Neural progenitor cell (in vitro differentiated cells): ENCODE measurements at places on chromosomes 7 and 10. TPM values are rescaled to one million over a fixed set of nuclear protein-coding genes. Genes with fewer than 3 reads are reported as not detected.

GRCh38 chr7:55432939-55433784 lies 68.0 kb downstream of the LANCL2 start:
- no peaks in the 10 kb centered on the region for H3K27me3 ChIP-seq
- H3K27ac ChIP-seq = no peak overlapping the region
- H3K4me1 ChIP-seq = no peaks in the 10 kb centered on the region
- no peak overlapping the region for H3K4me3 ChIP-seq
- DNase-seq = peak; percentile 57

DNA sequence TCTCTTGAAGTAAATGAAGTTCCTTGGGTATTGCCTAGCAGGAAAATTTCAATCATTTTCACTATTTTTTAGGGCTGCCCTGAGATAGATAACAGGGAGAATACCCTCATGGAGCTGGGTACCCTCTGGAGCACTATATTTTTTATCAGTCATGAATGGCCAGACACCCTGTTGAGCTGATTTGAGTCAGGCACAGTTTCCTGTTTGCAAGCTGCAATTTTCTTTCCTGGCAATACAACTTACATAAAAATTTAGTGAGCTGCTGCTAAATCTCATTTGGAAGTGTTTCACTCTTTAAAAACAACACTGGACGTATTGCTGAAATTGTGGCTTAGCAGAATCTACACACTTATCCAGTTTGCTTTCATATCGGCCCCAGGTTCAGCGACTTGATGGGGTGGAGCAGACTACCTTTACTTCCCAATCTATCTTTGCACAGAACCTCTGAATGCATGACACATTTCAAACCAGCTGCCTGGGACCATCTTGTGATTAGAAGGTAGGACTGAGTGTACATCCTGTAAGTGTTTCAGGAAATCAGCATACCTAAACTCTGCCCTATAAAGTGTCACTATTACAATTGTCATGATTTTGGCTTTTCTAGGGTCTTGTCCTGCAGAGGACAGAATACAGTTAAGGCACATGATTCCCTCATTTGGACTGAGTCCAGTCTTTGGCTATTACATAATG lies 125.7 kb upstream of the FAM3C start:
- H3K27me3 ChIP-seq = no peaks in the 10 kb centered on the region
- DNase-seq = no peak
- no peak overlapping the region for H3K4me3 ChIP-seq
- no peak overlapping the region for H3K27ac ChIP-seq
- H3K4me1 ChIP-seq = no peaks in the 10 kb centered on the region

The WNT8B gene
- total RNA-seq = 5.8 and 9.0 TPM in 2 replicates

The CPA4 gene
- total RNA-seq = not detected in 2 replicates

The TRIL gene
- total RNA-seq = 8.5 and 14.3 TPM in 2 replicates

- H3K27me3 ChIP-seq = no peaks in the 10 kb centered on the region
- no peaks in the 10 kb centered on the region for H3K36me3 ChIP-seq
- no peak overlapping the region for H3K27ac ChIP-seq
These were observed 136.9 kb downstream of the SLIT1 start for GRCh38 chr10:97048649-97049427.

The TMEM176B gene
- 0.54 and 1.1 TPM in 2 replicates for total RNA-seq

DNA sequence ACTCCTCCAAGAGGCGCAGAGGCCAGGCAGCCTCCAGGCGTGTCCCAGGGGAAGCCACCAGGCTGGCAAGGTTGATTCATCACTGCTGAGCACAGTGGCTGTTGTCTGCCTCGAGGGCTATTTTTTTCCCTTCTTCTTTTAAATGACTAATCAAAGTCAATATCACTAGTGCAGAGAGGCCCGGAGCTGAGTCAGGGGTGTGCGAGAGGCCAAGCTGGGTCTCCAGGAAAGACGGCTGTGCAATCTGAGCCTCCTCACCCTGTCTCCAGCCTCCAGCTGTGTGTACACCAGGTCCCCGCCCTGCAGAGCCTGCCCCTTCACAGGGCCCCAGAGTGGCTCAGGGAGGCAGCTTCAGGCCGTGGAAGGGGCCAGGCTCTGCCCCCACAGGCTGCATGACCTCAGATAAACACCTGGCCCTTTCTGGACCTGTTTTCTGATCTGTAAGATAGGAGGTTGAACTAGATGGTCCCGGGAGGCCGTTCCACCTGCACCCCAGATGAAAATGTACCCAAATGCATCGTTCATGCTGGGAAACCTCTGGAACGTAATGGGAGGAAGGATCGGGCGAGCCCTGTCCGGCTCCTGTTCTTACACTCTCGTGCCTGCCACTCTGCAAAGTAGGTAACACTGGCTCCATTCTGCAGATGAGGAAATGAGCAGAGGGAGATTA lies 3.7 kb downstream of the STX1A start:
- peaks cover 27% of the 10 kb centered on the region for H3K27me3 ChIP-seq
- no peaks in the 10 kb centered on the region for H3K36me3 ChIP-seq
- DNase-seq = no peak
- H3K27ac ChIP-seq = no peak overlapping the region

The LIPK gene
- not detected in 2 replicates for total RNA-seq

DNA sequence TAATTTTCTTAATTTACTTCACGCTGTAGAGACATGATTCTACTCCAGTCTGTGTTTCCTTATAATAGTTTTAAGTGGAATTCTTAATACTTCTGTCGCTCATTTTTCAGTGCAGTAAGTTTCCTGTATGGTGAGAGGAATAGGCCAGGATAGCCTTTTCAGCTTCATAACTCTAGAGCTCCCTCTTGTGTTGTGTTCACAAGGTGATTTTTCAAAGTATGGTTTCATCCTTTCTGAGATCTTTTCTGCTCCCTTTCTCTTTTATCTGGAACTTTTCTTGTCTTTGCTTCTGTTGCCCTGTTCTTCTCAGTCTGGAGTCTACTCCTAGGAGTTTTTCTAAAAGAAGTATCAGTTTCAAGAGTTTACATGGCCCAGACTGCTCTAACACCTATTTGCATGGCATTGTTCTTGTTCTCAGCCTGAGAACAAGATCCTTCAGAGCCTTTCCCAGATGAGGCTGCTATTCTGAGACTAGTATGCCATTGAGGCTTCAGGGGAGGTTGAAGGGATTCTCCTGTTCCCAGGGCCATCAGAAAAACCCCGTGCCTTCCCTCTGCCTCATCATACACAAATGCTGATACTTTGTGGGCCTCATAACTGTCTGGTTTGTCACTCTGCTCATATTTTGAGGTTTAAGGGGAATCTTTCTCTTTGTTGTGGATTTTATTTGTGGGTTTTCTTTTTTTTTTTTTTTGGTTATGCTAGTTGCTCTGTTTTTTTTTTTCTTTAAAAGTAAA lies 21.8 kb downstream of the NET1 start:
- H3K4me1 ChIP-seq = no peaks in the 10 kb centered on the region
- peak; percentile 58 for DNase-seq
- H3K27me3 ChIP-seq = no peaks in the 10 kb centered on the region
- H3K4me3 ChIP-seq = no peak overlapping the region

DNA sequence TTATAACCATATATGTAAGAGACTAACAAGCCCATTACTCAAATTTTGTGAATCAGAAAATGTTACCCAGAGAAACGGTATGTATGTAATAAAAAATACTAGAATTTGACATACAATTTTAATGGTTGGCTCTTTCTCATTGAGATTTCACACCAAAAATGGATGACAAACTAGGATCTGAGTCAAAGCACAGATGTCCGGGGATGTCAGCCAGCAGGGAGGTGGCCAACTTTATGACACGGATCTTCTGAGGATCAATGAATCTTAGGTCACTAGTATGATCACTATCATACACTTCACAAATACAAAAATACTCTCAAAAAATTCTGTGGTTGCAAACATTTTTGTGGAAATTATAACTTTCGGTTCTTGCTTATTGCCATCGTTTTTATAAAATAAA lies 173.5 kb upstream of the NFE2L3 start:
- H3K4me1 ChIP-seq = no peaks in the 10 kb centered on the region
- no peak overlapping the region for H3K27ac ChIP-seq
- no peak for DNase-seq
- no peaks in the 10 kb centered on the region for H3K27me3 ChIP-seq
- H3K36me3 ChIP-seq = no peaks in the 10 kb centered on the region
- H3K4me3 ChIP-seq = no peak overlapping the region

DNA sequence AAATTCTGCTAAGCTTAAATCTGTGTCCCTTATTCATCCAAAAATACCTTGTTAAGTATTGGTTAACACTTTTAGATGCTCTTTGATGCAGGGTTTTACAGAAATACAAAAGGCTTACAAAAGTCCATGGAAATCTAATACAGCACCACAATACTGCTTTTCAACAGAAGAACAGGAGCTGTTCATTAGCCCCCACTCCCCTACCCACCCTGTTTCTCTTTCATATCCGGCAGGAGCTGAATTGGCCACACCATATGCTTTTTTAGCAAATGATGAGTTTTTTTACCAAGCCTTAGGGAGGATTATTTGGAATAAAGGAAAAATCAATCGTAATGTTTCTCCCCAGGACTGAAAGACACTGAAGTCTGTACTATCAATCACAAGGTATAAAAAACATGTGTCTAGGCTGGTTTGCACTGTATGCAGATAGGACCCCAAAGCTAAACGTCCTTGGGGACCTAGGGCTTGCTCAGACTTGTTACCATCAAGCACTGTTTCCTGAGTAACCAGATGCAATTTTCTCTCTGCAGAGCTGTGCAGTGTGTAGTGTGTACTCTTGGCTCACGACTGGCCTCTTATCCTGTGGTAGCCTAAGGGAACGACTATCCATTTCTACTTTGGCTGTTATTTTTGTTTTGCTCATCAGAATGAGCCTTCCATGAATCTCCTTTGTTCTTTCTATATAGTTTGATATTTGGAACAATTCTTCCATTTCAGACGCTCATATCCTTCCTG lies 143.3 kb upstream of the LRGUK start:
- DNase-seq = no peak
- peaks cover 20% of the 10 kb centered on the region for H3K4me1 ChIP-seq
- no peak overlapping the region for H3K4me3 ChIP-seq
- peak overlapping the region; percentile 17 for H3K27ac ChIP-seq
- H3K36me3 ChIP-seq = no peaks in the 10 kb centered on the region

DNA sequence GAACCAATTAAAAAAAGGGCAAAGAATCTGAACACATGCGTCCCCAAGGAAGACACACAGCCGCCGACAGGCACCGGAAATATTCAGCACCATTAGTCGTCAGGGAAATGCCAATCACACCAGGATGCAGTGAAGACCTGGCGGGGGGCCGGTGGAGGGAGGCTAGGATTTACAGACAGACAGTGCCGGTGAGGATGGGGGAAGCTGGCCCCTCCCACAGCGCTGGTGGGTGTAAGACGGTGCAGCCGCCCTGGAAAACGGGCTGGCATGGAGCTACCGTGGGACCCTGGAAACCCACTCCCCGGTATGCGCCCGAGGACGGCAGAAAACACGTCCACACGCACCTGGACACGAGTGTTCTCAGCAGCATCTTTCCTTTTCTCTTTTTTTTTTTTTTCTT lies 4.8 kb upstream of the ADAP1 start:
- DNase-seq = peak; percentile 20
- no peak overlapping the region for H3K27ac ChIP-seq
- no peak overlapping the region for H3K4me3 ChIP-seq
- H3K36me3 ChIP-seq = no peaks in the 10 kb centered on the region

The MRLN gene
- total RNA-seq = not detected in 2 replicates

- no peak overlapping the region for H3K27ac ChIP-seq
- H3K4me1 ChIP-seq = peaks cover 28% of the 10 kb centered on the region
- no peaks in the 10 kb centered on the region for H3K36me3 ChIP-seq
- peaks cover 51% of the 10 kb centered on the region for H3K27me3 ChIP-seq
- no peak for DNase-seq
- H3K4me3 ChIP-seq = no peak overlapping the region
These were observed 4.8 kb downstream of the EGR2 start for GRCh38 chr10:62811159-62811875.

DNA sequence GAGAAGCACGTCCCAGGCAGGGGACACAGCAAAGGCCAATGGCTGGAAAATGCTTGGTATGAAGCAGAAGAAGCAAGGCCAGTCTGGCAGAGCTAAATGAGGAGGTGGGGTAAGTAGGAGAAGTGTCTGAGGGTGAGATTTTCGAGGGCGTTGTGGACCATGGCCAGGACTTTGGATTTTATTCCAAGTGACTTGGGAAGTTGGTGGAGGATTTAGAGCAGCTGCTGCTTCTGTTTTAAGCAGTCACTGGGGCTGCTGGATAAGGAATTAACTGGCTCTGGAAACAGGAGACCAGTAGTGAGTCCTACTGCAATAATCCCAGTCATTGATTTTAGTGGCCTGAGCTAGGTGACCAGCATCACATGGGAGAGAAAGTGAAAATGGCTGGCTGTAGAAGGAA lies 67.6 kb upstream of the GSDME start:
- no peak overlapping the region for H3K27ac ChIP-seq
- no peaks in the 10 kb centered on the region for H3K4me1 ChIP-seq
- no peaks in the 10 kb centered on the region for H3K27me3 ChIP-seq
- H3K36me3 ChIP-seq = no peaks in the 10 kb centered on the region
- DNase-seq = no peak

DNA sequence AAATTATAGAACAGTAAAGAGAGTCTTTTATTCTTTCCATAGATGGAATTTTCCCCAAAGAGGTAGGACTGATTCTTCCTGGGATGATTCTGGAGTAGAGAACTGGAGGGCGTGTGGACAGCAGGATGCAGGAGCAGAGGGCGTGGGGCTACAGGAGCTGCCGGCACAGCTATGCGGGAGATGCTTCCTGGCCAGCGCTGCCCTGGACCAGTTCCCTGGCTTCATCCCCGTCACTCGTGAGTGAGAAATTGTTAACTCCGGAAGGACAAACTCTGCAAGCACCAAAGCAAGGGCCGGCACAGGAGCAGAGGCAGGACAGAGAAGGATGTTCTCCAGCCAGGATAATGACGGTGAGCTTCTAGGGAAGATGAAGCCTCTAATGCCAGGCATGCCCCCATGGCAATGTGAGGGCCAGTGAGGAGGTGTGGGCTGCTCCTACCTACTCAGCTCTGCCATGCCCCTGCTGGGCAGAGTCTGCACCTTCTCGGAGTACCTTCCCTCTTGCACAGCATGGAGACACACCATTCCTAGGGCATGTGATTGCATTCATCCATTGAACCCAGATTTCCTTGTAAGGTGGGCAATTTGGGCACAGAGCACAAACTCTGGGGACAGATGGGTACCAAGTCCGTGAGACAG lies 760.9 kb upstream of the IGFBP3 start:
- no peak overlapping the region for H3K4me3 ChIP-seq
- H3K27me3 ChIP-seq = no peaks in the 10 kb centered on the region
- no peak for DNase-seq
- H3K4me1 ChIP-seq = no peaks in the 10 kb centered on the region
- H3K27ac ChIP-seq = no peak overlapping the region

DNA sequence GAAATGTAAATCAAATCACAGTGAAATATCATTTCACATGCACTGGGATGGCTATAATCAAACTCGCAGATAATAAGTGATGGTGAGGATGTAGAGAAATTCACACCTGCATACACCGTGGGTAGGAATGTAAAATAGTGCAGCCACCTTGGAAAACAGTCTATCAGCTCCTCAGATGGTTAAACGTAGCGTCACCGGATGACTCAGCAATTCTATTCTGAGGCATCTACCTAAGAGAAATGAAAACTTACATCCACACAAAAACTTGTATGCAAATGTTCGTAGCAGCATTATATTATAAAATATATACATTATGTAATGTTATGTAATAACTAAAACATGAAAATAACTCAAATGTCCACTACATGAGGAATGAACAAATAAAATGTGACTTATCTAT lies 38.9 kb downstream of the SH3PXD2A start:
- H3K27me3 ChIP-seq = no peaks in the 10 kb centered on the region
- no peak for DNase-seq
- H3K4me3 ChIP-seq = no peak overlapping the region
- H3K4me1 ChIP-seq = peaks cover 36% of the 10 kb centered on the region
